ENCODE measurements at places on chromosomes 12 and 14. TPM values are rescaled to one million over a fixed set of nuclear protein-coding genes. Genes with fewer than 3 reads are reported as not detected.

Gene RND1
- total RNA-seq, result 0.27 TPM

DNA sequence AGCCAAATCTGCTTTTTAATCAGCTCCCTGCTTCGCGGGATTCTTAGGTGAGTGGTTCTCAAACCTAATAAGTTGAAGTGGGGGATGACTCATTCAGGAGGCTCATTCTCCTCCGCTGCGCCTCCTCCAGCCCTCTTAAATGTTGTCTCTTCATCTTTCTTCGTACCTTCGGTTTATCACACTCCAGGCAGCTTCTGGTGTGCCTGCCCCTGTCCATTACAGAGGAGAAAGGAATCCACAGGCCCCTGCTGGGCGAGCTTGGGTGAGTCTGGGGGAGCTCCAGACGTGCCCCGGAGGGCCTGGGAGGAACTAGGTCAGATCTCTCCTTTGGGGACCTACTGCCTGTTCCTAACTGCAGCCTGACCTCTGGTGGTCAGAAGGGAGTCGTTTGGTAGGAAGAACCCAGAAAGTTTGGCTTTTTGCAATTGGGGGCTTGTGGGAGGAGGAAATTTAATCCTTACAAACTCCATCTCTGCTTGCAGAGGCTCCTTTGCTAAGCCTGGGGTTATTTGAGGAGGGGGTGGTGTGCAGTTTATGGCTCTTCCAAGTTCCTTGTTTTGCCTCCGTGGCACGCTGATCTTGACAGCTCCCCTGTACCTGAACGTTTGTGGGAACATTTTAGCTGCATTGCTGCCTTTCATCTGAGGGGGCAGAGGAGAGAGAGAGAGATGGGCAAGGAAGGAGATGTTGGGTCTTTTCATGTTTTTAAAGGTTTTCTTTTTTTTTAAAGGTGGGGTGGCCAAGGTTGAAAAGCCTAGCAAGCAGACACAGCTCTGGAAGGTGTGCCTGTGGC is 84.1 kb upstream of the GNG2 start:
- peak; percentile 47 for DNase-seq

- DNase-seq, result no peak
Observed at GRCh38 chr12:65464930-65465329, 186.4 kb downstream of the MSRB3 start.

Gene PMEL
- 0.57 TPM for total RNA-seq

DNA sequence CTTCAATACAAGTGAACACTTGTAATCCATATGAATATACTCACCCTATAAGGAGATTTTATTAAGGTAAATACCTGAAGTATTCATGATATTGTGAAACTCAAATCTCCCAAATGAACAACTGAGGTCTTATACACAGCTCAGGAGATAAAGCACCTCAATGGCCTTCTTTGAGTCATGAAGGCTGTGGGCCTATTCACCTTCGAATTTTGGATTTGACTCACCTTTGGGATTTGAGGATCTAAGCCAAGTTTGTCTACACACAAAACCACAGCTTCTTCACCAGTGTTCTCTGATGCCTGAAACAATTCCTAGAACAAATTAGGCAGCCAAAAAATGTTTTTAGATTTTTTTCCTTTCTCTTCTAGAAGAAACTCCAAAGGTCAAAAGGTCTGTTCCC is 194.1 kb downstream of the NUAK1 start:
- no peak for DNase-seq

DNA sequence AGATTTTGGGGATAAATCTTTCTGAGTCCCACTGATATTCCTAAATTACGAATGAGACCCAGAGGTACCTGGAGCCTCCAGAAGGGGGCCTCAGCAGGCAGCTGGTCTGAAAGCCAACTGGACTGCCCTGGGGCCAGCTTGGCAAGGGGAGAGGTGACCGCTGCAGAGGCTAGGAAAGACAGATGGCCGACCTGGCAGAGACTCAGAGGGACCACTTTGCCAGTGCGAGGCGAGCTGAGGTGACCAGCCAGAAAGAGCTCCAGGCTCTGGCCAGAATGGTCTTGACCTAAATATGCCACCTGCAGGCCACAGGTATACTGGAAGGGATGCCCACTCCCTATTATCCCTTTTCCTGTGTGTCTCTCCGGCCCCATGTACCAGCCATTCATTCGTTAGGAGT is 256.8 kb upstream of the GARIN6 start:
- no peak for DNase-seq

DNA sequence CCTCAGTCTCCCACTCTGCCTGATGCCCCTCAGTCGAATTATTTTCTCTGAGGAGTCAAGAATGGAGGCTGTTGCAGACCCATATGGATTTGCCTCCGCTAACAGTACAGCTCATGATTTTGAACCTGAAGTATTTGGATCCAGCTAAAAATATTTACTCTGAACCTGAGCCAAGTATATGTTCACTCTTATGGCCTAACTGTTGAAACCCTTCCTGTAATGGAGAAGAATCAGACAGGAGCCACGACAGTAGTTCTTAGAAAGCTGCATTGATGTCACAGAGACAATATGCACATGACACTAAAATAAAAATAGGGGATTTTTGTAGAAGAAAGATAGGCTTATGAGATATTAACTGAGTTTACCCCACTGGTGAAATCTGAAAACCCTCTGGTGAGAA is 1128.3 kb upstream of the FLRT2 start:
- DNase-seq, result no peak

Gene PARPBP
- 0.47 TPM for total RNA-seq

DNA sequence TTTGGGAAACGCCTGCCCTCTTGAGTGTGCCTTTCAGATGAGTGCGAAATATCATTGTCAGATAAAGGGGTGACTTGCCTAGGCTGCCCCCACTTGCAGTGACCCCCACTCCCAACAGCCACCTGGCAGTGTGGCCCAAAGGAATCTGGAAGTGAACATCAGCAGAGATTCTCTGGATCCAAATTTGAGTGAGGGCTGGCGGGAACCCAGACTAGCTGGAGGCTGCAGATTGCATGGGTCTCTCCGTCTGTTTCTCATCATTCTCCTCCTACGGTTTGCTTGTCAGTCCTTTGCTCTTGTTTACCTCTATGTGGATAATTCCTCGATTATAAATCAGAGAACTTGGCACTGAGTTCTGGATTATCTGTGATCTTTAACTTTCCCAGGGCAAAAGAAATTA is 280.8 kb downstream of the ZFP36L1 start:
- peak; percentile 52 for DNase-seq

GRCh38 chr14:103770902-103771301 is 55.3 kb downstream of the ZFYVE21 start:
- DNase-seq, result no peak

- DNase-seq, result no peak
Observed at GRCh38 chr12:47545938-47546609, 159.8 kb downstream of the RPAP3 start.

Gene DCTN2
- 89.2 TPM for total RNA-seq

- no peak for DNase-seq
Observed at GRCh38 chr12:116856729-116857128, 24.5 kb downstream of the HRK start.

DNA sequence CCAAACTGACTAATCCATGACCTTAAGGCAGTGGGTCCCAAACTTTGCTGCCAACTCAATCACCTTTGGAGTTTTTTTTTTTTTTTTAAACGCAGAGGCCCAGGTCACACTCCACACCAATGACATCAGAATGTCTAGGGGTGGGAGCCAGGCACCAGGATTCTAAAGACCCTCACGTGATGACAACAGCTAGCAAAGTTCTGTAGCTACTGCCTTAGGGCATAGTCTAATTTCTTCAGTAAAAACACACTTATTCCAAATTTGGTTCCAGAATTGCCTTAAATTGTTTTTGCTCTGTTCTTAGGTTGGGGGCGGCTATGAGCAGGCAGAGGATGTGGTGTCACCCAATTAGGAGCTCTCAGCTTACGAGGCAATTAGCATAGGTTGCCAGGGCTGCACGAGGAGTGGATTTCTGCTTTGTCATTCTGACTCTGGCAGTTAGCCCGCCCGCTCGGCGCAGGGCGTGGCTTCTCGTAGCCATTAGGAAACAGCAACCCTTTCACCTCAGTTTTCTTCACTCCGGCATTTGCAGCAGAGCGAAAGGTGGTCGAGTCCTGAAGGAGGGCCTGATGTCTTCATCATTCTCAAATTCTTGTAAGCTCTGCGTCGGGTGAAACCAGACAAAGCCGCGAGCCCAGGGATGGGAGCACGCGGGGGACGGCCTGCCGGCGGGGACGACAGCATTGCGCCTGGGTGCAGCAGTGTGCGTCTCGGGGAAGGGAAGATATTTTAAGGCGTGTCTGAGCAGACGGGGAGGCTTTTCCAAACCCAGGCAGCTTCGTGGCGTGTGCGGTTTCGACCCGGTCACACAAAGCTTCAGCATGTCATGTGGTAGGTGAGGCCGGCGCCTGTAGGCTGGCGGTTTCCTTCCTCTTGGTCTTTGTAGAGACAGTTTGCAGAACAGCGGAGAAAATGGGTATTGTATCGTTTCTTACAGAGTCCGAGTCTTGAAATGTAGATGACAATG is 16.7 kb upstream of the EID3 start:
- peak; percentile 95 for DNase-seq

DNA sequence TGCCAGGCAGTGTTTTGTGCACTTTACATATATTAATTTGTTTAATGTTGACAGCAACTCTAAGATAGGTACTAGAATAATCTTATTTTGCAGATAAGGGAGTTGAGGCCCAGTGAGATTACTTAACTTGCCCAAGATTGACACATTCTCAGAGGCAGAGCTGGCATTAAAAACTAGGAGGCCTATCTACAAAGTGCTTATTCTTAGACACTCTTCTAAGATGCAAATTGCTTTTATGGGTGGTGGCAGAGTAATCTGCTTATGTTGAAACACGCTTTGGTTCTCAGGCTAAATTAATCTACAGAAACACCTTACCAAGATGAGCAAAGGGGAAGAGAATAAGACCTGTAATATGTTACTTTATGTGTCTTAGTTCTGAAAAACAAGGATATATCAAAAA is 7.2 kb downstream of the MGP start:
- DNase-seq, result no peak

DNA sequence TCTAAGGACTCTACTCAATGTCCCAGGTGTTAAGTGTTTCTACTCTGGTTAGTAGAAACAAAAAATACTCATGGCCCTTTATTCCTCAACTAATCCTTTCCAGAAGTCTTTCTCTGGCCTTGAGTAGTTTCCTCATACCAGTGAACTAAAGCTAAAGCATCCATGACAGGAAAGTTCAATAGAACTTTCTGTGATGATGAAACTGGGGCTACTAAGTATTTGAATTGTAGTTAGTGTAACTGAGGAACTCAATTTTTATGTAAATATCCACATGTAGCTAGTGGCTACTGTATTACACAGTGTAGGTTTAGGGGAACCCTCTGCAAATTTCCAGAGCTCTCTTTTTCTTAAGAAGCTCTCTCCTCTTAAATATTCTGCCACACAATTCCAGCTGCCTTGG is 63.7 kb downstream of the R3HDM2 start:
- DNase-seq, result no peak

Gene PAPLN
- 3.2 TPM for total RNA-seq

Gene CAPZA3
- total RNA-seq, result not detected

DNA sequence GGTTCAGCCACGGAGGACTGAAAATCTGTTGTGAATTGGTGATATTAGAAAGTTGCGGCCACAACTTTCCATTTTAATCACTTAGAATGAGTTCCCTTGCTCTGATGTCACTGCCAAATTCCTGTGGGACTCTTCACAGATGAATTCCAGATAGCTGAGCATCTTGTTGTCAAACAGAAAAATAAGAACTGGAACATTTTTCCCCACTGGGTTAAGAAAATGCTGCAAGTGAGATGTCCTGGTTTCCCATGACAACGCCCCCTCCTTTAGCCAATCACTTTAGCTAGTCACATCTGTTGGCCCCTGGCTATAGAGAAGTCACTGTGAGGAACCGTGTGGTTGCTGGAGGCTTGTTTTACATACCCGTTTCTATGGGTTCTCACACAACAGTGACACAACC is 135.9 kb downstream of the KTN1 start:
- no peak for DNase-seq

Gene SLC22A17
- 10.7 TPM for total RNA-seq

DNA sequence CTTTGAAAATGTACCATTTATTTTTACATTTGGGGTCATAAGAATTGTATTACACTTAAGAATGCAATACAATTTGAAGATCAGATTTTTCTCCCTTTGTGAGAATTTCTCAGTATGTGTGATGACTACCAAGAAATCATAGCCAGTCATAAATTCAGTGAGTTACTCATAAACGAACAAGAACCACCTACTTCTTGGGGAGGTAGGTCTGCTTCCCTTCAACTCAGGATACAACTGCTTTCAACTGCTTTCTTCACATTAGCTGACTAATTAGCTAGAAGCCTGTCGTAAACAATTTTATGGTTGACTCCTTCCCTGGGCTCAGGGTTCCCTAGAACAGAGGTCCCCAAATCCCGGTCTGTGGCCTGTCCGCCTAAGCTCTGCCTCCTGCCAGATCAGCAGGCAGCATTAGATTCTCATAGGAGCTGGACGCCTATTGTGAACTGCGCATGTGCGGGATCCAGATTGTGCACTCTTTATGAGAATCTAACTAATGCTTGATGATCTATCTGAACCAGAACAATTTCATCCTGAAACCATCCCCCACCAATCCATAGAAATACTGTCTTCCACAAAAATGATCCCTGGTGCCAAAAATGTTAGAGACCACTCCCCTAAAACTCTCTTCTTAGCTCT is 3.7 kb downstream of the ANG start:
- DNase-seq, result no peak

GRCh38 chr12:127268213-127268612 is 998.8 kb upstream of the TMEM132C start:
- no peak for DNase-seq

Gene REM2
- total RNA-seq, result not detected

Gene TOMM20L
- not detected for total RNA-seq

Gene MORN3
- total RNA-seq, result not detected

DNA sequence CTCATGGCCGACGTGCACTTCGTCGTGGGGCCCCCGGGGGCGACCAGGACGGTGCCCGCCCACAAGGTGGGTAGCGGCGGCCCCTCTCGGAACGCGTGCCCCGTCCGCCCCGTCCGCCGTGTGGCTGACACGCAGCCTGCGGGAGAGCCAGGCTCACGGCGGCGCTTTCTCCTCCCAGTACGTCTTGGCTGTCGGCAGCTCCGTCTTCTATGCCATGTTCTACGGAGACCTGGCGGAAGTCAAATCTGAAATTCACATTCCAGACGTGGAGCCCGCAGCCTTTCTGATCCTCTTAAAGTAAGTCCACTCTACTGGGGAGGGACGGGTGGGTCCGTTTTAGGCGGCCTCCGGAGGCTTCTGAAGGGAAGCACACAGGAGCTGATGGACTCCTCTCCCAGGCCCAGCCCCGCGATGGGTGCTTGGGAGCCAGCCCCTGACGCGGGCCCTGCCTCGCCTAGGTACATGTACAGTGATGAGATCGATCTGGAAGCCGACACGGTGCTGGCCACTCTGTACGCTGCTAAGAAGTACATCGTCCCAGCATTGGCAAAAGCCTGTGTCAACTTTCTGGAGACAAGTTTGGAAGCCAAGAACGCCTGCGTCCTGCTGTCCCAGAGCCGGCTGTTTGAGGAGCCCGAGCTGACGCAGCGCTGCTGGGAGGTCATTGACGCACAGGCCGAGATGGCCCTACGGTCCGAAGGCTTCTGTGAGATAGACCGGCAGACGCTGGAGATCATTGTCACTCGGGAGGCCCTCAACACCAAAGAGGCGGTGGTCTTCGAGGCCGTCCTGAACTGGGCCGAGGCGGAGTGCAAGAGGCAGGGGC is 1.1 kb downstream of the BTBD6 start:
- no peak for DNase-seq

Gene MYO1H
- 0.52 TPM for total RNA-seq

GRCh38 chr12:93358821-93359220 is 18.9 kb upstream of the NUDT4 start:
- no peak for DNase-seq

Data from left ventricle myocardium superior (tissue), 1 donor.